ENCODE measurements at places on chromosomes 5 and 9.

DNA sequence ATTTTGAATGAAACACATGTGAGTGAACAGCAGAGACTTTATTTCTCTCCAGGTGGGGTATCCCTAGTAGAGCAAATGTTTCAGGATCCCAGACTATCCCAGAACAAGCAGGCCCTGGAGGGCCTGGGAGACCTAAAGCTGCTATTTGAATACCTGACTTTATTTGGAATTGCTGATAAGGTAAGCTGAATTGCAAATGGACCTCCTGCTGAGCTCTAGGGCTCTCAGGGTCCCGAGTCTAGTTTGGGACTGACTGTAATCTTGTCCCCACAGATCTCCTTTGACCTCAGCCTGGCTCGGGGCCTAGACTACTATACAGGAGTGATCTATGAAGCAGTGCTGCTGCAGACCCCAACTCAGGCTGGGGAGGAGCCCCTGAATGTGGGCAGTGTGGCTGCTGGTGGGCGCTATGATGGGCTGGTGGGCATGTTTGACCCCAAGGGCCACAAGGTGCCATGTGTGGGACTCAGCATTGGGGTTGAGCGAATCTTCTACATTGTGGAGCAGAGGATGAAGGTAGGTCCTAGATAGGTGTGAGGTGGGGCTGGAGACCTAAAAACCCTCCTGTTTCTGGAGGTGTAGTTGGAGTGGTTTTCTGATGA, 3.3 kb upstream of the ZMAT2 start:
- DNase-seq: no peak

- no peak for DNase-seq
Measured at GRCh38 chr9:135394699-135395645, 84.6 kb upstream of the PPP1R26 start.

- DNase-seq: no peak
Measured at GRCh38 chr9:8651070-8651845, 851.7 kb upstream of the DMAC1 start.

GRCh38 chr5:80082731-80083100, 47.6 kb downstream of the THBS4 start:
- peak; percentile 77 for DNase-seq

- DNase-seq: no peak
Measured at GRCh38 chr9:113999256-114000062, 78.6 kb downstream of the AMBP start.

DNA sequence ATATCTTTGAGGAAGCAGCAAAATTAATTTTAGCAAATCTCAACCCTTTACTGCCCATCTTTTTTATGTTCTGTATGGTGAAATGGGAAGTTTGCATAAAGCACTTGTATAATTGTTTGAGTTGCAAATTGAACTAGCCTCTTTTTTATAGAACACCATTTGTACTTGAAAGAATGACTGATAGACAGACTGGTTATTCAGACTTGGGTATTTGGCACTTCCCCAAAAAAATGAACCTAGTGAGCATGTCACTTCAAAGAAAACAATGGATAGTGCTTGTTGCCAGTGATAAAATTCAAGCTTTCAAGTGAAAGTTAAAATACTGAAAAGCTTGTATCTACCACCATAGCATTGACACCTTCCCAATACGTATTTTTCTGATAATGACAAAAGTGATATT, 115.8 kb downstream of the ERCC6L2 start:
- DNase-seq: no peak

GRCh38 chr5:27034565-27034964, 3.8 kb downstream of the CDH9 start:
- no peak for DNase-seq

GRCh38 chr9:134296301-134297082, 29.8 kb upstream of the RXRA start:
- no peak for DNase-seq

DNA sequence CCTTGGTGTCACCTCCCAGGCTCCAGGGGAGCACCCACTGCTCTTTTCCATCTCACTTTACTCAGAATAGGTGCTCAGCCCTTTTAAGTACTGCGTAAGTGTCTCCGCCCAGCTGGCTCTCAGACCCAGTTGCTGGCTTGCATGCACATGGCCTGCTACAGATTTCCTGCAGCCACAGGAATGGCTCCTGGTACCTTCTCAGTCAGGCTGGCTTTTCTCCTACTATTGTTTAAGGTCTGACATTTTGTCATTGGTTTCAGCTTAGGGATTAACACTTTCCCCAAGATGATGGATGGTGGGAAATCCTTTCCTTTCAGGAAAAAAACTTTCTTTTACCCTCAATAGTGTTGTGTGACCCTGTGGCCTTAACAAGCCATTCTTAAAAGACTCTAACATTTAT, 1652.3 kb upstream of the WWC1 start:
- DNase-seq: no peak

GRCh38 chr9:105119156-105119555, 125.3 kb upstream of the SLC44A1 start:
- DNase-seq: no peak

DNA sequence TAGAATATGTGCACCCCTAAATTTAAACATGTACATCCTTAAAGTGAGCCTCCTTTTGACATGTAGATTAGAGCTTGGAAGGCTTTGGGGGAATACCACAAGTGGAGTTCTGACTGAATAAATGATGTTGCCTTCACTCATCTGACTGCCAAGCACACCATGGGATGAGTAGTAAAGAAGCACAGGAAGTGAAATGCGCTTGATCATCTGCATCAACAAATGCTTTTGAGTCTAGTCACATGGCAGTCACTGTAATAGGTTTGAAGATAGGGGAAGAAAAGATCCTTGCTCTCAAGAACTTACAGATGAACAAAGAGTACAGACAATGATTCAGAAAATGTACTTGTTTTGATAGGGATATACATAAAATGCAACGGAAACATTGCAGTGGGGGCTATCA, 62.0 kb upstream of the STARD4 start:
- DNase-seq: no peak

- DNase-seq: no peak
Measured at GRCh38 chr5:32562843-32563242, 22.5 kb upstream of the SUB1 start.

GRCh38 chr9:129880654-129881546, 45.6 kb downstream of the USP20 start:
- no peak for DNase-seq

- DNase-seq: no peak
Measured at GRCh38 chr5:30100148-30100713, 1093.3 kb upstream of the CDH6 start.

GRCh38 chr5:88836195-88836838, 46.7 kb downstream of the MEF2C start:
- no peak for DNase-seq

- no peak for DNase-seq
Measured at GRCh38 chr9:95446984-95447383, 69.8 kb downstream of the PTCH1 start.

DNA sequence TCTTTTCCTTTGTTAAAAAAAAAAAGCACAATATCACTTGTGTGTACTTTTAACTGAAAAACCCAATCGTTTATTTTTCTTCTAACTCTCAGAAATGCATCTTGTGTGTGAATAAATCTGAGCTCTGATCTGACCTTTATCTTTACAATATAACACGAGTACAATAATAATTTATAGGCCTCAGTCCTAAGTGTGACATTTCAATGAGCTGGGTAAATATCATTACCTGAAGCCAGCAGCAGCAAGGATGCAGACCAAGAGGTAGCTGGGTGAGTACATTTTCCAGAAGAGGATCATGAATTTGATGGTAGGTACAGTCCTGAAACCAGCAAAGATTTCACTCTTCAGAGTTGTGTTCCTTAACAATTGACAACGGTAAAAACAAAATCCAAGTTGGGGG, 264.0 kb upstream of the KIF2A start:
- no peak for DNase-seq

DNA sequence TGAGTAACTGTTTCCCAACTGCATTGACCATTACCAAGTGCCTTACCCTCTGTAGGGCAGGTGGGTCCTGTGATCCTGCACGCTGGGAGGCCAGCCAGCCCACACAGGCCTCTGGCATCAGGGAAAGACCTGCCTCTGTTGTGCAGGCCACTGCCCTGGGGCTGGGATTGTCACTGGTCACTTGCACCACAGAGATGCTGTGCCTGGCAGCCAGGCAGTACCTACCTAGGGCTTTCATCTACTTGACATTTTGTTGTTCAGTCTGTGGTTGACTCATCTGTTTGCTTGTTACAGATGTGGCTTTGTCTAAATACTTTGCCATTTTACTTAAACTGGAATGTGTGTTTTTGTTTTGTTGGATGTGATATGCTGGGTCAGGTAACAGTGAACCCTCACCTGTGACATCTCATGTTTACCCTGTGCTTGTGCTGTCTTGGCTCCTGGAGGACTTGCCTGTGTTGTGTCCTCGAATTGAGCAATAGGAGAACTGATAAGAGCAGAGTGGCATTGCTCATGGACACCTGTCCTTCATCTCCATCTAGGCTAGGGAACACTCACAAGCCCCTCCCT, 32.8 kb downstream of the SECISBP2 start:
- no peak for DNase-seq

GRCh38 chr5:152607401-152608160, 202.5 kb upstream of the NMUR2 start:
- no peak for DNase-seq

- DNase-seq: no peak
Measured at GRCh38 chr5:7578071-7578470, 182.1 kb downstream of the ADCY2 start.

DNA sequence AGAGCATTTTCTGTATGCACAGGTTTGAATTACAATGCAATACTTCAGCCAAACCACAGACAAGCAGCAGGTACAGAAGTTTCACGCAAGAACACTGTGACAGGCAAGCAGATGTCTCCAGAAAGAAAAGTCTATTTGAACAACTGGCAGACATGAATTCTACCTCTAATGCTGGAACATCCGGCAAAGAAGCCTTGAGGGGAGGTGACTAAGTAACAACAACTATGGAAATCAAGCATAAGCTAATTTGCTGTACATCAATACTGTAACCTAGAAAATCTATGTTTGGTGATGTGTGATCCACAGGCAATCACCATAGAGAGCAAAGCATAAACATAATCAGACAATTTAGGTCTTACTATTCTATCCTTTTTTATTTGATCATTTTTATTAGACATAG, 65.5 kb downstream of the PLK2 start:
- no peak for DNase-seq

- no peak for DNase-seq
Measured at GRCh38 chr5:66144834-66145390, 812 bp downstream of the SREK1 start.

GRCh38 chr5:133941456-133942196, 26.8 kb downstream of the C5orf15 start:
- DNase-seq: no peak

- no peak for DNase-seq
Measured at GRCh38 chr5:164346785-164347630, 841.6 kb downstream of the MAT2B start.

GRCh38 chr5:54743997-54744788, 226.6 kb downstream of the SNX18 start:
- peak; percentile 25 for DNase-seq

DNA sequence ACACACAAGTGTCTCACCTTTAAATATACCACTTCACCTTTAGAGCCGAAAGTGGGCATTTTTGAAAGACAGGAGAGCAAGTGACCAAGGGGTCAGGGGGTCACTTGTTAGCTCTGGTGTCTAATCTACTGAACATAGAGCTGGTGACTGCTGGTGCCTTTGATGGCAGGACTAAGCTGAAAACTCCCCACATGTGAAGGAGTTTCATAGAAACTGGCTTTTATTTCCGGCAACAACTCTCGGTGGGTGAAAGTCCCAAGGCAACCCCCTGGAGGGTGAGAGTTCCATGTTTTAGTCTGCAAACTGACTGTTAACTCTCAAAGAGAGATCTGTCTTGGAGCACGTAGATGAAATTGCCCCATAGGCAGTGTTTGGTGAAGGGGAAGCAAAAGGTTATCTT, 466.9 kb downstream of the DMRTA1 start:
- DNase-seq: no peak

- peak; percentile 17 for DNase-seq
Measured at GRCh38 chr9:7298123-7298522, 501.5 kb downstream of the DMAC1 start.

DNA sequence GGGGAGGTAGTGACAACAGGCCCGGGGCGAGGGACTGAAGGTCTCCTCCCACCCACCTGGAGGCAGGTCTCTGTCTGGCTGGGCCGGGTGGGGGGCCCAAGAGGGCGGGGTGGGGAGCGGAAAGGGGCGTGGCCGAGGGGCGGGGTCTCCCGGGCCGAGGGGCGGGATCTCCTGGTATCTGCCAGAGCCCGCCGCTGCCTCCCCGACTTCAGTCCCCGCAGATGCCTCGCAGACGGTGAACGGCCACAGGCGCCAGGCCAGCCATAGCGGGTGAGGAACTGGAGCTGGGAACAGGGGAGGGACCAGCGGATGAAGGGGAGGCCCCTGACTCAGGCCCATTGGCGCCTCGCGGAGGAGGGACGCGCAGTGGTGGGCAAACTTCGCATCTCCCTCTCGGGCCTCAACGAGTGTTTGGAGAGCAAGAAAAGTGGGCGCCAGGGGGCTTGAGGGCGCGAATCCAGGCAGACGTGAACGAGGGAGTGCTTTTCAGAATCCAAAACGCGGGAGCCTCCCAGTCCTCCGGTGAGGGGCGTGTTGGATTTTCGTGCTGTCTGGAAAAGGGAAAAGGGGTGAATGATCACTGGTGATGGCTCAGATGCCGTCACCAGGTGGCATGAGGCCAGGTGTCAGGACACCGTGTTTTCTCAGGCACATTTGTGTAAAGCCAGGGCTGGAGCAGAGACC, at the start of gene ADGRD2:
ADGRD2 (plus strand) TSS at position 211 of the 684 bp plus-strand sequence. CDS start 1,216 bp downstream, outside the sequence.
- peak; percentile 27 for DNase-seq
